ENCODE measurements at places on chromosomes 4 and X.

DNA sequence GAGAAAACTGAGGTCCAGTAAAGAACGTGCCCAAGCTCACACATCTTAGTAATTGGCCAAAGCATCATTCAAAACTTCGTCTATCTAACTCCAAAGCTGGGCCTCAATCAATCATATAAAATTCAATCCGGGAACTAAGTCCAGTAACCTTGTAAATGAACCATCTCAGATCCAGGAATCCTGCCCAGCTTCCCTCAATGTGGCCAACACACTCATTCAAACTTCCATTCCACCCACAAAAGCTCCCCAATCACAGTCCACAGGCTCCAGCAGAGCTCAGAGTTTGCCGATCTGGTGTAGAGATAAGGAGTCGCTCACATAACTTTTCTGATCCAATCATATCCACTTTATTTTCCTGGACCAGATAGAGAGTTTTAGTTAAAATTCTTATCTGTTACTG is 144.8 kb downstream of the SPATA18 start:
- no peak for DNase-seq

DNA sequence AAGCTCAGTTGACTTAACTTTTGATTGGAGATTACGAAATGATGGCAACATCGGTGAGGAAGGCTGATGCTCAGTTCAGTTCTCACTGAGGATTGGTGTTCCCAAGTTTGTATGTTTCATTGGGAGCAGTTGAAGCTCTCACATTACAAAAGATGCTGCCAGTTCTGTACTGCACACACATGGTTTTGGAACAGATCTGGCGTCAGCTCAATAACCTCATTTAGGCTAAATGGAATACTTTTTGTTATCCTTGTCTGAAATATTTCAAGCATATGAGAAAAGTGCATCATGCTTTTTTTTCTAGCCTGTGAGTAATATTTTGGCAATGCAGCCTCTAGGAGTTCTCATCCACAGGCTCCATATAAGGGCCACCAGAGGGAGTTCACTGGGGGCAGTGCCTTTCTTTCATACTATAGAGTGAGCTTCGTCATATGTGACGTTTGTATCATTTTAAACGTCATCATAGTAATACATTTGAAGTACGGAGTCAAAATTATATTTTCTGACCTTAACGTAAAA is 4.1 kb downstream of the ENPEP start:
- DNase-seq = no peak

DNA sequence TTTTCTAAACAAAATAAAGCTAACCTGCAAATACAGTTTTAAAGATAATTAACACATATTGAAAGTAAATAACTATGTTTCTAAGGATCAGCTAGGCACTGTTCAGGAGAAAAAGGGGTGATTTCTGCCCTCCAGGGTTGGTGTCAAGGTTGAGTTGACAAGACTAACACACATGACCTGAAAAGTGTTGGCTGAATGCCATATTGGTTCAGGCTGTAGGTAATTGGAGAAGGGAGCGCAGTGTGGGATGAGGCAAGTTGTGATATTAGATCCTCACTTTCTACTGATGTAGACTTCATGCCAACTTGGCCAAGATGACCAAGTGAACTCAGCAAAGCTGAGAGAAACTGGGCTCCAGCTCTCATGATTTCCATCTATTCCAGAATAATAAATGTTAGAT is 42.2 kb downstream of the PPM1K start:
- DNase-seq = no peak

DNA sequence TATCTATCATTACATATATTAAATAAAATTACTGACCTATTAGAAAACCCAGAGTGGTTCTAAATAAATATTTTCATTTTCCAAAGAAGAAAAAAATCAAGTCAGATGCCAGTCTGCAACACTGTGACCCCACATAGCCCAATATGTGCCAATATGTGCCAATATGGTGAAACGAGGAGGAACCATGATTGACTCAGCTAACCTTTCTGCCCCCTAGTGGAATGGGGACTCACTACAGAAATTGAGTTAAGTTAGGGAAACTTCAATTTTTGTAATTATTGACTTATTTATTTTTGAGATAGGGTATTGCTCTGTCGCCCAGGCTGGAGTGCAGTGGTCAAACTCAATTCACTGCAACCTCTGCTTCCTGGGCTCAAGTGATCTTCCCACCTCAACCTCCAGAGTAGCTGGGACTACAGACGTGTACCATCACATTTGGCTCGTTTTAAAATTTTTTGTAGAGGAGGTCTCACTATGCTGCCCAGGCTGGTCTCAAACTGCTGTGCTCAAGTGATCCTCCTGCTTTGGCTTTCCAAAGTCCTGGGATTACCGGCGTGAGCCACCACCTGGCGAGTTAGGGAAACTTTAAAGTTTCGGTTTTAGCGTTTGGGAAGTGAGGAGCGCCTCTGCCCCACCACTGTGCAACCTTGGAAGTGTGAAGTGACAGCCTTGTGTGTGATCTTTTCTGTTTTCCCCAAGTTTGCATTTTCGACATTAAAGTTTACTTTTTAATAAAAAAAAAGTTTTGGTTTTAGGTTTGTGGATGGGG is 116.8 kb upstream of the SHISA3 start:
- no peak for DNase-seq

GRCh38 chr4:27577951-27578350 is 717.3 kb downstream of the STIM2 start:
- no peak for DNase-seq

DNA sequence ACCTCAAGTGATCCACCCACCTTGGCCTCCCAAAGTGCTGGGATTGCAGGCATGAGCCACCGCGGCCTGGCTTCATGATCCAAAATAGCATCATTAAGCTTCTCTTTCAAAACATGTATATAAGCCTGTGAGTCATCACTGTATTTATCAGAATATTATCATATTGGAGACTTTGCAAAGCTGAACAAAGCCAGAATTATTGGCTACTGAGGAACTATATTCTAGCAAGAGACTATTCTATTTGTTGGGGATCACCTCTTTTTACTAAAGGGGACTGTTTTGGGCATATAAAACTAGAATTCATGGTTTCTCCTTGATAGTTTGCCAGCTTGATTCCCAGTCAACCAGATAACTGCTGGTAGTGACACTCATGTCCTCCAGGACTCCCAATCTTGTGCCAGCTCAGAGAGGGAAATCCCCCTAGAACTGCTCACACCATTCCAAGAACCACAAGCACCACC is 40.1 kb downstream of the TET2 start:
- DNase-seq = no peak

- no peak for DNase-seq
These were observed 26.7 kb upstream of the TEC start for GRCh38 chr4:48296365-48296764.

DNA sequence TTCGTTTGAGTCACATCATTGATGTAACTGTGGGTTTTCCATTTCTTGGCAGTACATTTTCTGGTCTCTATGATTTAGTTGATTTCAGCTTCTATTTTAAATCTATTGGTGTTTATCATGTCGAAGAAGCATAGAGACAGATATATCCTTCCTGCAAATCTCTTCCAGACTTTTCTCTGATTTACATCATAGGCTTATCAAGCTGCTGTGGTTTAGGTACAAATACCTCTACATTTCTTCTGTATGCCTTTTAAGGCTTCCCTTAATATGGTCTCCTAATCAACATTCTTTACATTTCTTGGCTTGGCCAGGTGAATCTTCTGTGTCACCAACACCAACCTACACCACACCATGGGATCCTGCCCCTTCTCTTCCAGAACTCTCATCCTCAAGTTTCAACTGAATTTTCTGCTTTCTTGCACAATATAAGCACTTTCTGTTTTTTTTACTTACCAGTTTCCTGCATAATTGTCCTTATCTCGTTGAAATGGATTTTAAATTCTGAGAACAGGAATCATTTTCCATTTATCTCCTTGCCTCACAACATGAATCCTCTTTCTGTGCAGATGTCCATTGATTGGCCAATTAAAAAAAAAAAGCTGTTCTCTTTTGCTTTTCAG is 626.9 kb downstream of the ANKRD50 start:
- no peak for DNase-seq

DNA sequence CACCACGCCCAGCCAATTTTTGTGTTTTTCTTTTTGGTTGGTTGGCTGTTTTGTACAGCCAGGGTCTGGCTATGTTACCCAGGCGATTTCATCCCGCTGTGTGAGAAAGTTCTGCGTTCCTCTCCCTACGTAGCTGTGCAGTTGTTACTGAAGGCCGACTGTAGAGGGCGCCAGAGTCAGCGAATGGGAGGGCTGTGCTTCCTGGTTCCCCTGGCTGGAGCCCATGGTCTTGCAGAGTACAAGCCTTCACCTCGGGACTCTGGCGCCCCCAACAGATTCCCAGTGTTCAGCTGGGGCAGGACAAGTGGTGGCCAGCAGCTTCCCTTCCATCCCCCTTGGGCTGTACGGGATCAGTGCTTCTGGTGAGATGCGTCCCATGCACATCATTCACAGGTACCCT is 5.6 kb upstream of the CT45A1 start:
- DNase-seq = no peak

GRCh38 chr4:15670576-15670975 is 11.1 kb upstream of the FAM200B start:
- no peak for DNase-seq

GRCh38 chrX:63765712-63766111 is 19.3 kb downstream of the ARHGEF9 start:
- DNase-seq = no peak

GRCh38 chr4:84568496-84568895 is 14.4 kb upstream of the CDS1 start:
- DNase-seq = no peak

GRCh38 chr4:105544520-105545286 is 7.7 kb upstream of the ARHGEF38 start:
- no peak for DNase-seq

GRCh38 chr4:84483688-84484087 is 15.4 kb downstream of the NKX6-1 start:
- no peak for DNase-seq

DNA sequence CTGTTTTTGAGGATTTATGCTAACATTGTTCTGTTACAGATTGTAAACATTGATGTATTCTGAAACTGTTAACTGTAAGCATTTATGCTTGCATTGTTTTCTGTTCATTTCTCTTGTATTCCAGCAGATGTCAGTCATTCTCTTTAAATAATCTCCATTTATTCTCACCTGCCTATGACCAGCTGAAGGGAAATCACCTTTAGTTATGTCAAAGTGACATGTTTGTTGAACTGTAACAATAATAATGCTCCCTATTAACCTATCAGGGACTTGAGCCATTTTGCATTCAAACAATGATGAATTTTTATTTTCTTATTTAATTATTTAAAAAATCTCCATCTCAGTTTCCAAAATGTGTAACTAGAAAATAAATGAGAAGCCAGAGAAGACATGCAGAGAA is 58.0 kb downstream of the SPCS3 start:
- DNase-seq = no peak

- DNase-seq = no peak
These were observed 70.7 kb upstream of the SLC4A4 start for GRCh38 chr4:71268166-71268565.

GRCh38 chrX:12901486-12901885 is 4.9 kb upstream of the TLR8 start:
- peak; percentile 7 for DNase-seq

DNA sequence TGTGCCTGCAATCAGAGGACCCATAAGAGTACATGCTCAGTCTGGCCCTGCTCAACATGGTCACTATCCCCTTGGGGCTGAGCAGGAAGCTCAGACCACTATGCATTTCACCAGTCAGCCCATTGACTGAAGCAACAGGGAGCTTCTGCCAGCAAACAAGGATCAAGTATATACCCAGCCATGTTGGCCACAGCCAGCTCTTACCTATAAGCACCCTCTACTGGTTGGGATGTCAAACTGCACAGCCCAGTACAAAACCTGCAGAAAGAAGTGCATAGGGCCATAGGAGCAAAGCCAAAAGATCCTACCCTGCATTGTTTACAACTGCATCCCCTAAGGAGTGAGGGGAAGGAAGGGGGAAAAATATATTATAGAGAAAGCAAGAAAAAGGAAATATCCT is 214.4 kb upstream of the CPEB2 start:
- no peak for DNase-seq

GRCh38 chrX:68894142-68894512 is 65.3 kb downstream of the EFNB1 start:
- DNase-seq = peak; percentile 35

GRCh38 chr4:1503583-1504471 is 97.6 kb upstream of the NKX1-1 start:
- no peak for DNase-seq

GRCh38 chr4:90080116-90080515 is 47.1 kb upstream of the CCSER1 start:
- no peak for DNase-seq

- DNase-seq = peak; percentile 13
These were observed 20.1 kb upstream of the ARAF start for GRCh38 chrX:47540754-47541538.

- DNase-seq = peak; percentile 63
These were observed 5.4 kb downstream of the SCARB2 start for GRCh38 chr4:76208005-76208765.

- no peak for DNase-seq
These were observed 190.6 kb downstream of the PTTG2 start for GRCh38 chr4:38150766-38151165.

GRCh38 chr4:81466841-81467671 is 4.7 kb downstream of the RASGEF1B start:
- DNase-seq = no peak

DNA sequence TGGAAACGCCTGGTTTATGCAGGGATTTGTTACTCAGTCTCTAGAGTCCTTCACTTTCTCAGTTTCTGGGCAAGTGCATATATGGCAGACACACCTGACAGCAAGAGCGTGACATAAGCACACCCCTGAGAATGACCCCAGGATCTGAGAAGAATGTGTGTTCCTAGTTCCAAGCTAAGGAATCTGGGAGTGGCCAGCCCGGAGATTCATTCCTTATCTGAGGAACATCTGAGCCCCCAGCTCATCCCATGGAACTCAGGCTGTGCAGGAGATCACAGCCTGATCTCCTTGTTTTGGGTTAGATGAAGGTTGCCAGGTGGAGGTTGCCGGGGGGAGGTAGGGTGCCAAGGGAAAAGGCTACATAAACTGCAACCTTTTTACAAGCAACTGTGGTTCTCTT is 23.8 kb upstream of the KIAA0232 start:
- no peak for DNase-seq

DNA sequence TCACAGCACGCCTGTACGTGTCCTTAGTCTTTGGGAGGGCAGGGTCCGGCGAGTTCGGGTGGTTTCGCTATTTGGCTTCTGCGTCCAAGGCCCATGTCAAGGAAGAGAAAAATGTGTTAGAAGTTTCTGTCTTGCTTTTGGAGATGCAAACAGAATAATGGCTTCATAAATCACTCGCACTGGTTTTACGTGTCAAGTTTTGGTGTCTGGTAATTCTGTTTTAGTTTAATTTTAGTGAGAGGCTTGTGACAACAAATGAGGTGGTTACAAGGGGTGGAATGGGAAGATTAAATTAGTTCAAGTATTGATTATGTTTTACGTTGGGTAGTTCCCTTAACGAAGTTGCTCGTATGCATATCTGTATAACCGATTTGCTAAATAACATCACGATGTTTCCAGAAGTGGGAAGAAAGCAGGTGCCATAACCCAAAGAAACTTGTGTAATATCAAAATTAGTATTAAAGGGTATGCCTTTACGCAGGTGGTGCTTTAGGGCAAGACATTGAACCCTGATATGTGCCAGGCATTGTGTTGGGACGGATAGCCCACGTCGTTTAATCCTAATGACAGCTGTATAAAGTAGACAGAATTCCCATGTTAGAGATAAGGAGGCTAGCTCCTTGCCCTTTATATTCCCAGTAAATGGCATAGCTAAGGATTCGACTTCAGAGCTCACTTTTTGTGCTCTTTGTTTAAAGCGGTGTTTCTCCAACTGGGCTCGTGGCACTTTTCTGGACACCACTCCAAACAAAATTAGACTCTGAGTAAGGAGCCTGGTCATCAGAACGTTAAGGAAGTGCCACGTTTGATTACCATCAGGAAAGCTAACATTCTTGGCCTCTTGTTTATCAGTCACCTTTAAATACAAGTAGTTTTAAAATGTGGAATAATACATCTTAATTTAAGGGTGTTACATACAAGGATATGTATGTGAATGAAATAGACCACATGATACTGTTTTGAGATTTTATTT is 843 bp downstream of the RPL34 start:
- DNase-seq = no peak
